RPMI7951 (cell line): ENCODE measurements at places on chromosomes 16 and 17.
A peak's percentile ranks its signal among the peaks of the same experiment; 100 is the strongest.

DNA sequence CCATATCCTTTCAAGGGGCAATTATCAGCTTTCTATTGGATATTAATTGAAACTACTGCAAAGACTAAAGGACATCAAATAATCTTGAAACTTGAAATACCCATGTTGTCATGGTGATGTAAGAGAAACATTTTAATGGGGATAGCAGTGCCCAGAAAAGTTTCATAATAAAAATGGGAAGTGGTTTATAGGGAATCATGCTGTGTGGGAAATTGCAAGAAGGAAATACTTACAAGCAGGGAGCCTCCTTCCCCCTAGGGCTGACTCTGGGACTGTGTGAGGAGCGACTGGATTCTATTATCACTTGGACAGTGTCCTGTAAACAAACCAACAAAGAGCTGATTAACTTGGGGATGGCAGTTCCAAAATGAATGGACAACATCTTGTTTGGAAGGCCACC, 1393.1 kb upstream of the GOT2 start:
- DNase-seq = peak; percentile 34

DNA sequence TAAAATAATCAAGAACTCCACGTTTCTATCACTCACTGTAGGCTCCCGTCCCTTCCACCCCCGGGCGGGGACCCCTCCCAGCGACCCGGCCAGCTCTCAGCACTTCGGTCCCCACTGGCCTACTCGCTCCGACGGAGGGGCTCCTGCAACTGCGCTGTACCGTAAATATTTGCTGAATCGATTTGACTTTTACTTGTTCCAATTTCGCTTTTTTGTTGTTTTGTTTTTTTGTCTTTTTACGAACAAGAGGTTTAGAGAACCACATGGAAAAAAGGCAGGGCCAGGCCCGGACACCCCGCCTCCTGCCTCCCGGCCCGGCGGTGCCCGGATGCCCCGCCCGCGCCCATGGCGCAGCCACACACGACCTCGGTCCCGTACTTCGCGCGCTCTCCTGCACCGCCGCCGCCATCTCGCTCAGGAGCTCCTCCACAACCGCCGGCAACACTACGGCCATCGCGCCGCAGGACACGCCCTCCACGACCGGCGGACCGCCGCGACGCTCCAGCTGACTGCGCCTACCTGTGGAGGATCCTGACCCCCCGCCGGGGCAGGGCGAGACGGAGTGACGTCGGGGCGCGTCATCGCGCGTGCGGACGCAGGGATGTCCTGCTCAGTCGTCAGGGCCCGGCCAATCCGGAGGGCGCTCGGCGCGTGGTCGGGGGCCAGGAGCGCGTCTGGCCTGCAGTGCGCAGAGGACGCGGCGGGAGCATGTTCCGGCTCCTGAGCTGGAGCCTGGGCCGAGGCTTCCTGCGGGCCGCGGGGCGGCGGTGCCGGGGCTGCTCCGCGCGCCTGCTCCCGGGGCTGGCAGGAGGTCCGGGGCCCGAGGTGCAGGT, at the start of the genes TTC19 and ZSWIM7:
TSS of gene TTC19 (plus strand) at position 684 of the 833 bp plus-strand sequence. CDS start at position 709, 25 bp downstream.
TSS of gene ZSWIM7 (minus strand) at position 564 of the 833 bp plus-strand sequence. CDS start at position 454, 110 bp downstream.
- DNase-seq = peak; percentile 91

- no peak for DNase-seq
Observed at GRCh38 chr17:1783271-1783670, 21.4 kb downstream of the SERPINF1 start.

GRCh38 chr16:1057252-1057932, 15.2 kb upstream of the SSTR5 start:
- DNase-seq = no peak

DNA sequence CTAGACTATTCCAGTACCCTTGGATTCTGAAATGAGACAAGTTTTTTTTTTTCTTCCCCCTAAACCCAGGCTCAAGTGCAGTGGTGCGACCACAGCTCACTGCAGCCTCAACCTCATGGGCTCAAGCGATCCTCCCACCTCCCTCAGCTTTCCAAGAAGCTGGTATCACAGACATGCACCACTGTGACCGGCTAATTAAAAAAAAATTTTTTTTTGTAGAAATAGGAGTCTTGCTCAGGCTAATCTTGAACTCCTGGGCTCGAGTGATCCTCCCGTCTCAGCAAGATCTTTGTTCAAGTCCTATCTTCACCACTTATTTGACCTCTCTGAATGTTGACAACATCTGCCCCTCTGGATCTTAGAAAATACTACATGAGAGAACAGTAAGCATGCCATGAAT, 26.6 kb upstream of the CORO6 start:
- DNase-seq = no peak

- DNase-seq = no peak
Observed at GRCh38 chr16:50712560-50712898, 19.1 kb downstream of the NOD2 start.

DNA sequence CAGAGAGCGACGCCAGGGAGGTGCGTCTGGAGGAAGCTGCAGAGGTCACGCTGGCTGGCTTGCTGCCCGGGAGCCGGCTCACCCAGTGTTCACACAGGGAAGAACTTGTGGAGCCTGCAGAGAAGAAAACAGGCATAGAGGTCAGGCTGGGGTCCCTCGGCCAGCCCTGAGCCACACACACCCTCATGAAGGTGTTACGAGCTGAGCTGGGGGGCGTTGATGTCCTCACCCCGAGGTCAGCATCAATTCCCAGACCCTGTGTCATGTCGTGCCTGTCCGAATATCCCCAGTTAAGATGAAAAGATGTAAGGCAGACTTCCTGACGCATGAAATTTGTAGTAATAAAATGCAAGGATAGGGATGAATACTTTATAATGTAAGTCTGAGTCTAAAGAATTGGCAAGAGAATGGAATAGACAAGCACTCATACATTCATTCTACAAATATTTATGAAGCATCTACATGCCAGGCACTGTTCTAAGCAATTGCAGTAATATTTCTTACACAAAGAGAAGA, 77.1 kb downstream of the USP31 start:
- DNase-seq = no peak
